ENCODE measurements at places on chromosomes 3 and 15.

- DNase-seq, result peak; percentile 24
Observed at GRCh38 chr3:160140756-160141155, 84.5 kb upstream of the C3orf80 start.

GRCh38 chr3:55013145-55013925 lies 85.5 kb upstream of the LRTM1 start:
- DNase-seq, result no peak

GRCh38 chr3:163364717-163365116 lies 1713.6 kb downstream of the SI start:
- DNase-seq, result no peak

GRCh38 chr15:83570756-83571155 lies 83.2 kb upstream of the ADAMTSL3 start:
- DNase-seq, result no peak

GRCh38 chr3:30511524-30512251 lies 94.7 kb upstream of the TGFBR2 start:
- DNase-seq, result peak; percentile 38

DNA sequence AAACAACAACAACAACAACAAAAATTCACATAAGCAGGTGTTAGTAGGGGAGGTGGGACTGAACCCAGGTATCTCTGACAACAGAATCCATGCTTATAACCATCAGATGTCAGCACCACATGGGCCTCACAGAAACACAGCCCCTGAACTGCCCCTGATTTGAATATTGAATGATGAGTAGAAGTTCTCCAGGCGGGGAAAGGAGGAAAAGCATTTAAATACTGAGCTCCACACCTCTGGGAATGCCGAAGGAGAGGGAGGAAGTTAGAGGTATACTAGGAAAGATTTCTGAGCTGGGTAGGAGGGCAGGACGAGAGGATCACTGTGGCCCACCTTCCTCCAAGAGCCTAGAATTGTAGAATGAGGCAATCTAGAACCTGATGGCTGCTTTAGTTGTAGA lies 31.9 kb upstream of the EIF4A2 start:
- no peak for DNase-seq

GRCh38 chr3:2211568-2211967 lies 112.9 kb downstream of the CNTN4 start:
- DNase-seq, result no peak

GRCh38 chr15:52021128-52021671 lies 2.2 kb downstream of the MAPK6 start:
- peak; percentile 75 for DNase-seq

DNA sequence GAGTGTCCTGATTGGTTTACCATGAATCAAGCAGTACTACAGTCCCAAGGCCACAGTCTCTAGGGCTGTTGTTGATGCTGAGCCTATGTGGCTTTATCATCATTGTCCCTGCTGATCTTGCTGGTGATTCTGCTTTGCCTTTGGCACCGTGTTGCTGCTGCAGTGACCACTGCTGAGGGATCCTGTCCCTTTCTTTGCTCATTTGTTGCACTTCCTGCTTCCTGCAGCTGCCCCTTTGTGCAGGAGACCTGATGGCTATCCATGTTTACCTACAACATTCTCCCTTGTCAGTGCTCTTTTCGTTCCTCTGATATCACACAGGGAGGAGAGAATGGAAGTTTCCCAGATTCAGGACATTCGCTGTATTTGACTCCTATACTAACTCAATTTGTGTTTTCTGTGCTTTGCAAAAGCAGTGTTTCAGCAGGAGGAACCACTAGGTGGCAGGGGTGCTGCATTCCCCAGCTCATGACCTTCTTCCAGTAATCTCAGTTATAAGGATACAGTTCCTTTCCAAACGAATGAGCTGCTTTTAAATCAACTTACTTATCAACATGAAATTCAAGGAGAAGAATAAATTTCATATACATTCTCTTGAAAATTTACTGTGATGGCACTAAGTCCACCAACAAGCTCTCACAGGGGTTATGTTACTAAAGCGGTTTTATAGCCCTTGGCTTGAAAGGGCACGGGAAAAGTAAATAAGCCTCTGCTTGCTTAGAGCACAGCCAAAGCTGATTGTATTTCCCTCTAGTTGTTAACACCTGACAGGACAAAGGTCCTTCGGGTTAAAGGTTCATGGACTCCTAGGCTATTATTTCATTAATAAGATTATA lies 9.7 kb upstream of the THUMPD3 start:
- peak; percentile 78 for DNase-seq

DNA sequence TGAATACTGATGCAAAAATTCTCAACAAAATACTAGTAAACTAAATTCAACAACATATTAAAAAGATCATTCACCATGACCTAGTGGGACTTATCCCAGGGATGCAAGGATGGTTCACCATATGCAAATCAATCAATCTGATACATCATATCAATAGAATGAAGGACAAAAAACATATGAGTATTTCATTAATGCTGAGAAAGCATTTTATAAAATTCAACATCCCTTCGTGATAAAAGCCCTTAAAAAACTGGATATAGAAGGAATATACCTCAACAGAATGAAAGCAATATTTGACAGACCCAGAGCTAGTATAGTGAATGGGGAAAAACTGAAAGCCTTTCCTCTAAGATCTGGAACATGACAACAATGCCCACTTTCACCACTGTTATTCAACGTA lies 43.0 kb upstream of the FBN1 start:
- DNase-seq, result no peak

- no peak for DNase-seq
Observed at GRCh38 chr3:153216928-153217327, 54.9 kb downstream of the RAP2B start.

DNA sequence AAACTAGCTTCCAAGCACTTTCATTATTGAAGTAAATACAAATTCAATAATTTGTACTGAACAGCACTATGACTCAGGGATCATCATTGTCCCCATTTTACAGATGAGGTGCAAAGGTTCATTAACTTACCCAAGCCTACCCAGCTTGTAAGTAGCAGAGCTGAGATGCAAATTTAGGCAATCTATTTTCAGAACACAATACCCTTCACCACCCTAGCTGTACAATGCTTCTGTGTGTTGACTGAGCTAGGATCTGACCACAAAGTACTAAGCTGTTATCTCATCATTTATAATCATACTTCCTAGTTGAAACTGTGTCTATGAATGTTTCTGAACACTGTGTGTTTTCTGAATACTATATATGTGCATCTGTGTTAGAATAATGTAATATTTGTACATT lies 3.2 kb upstream of the ILDR1 start:
- no peak for DNase-seq

DNA sequence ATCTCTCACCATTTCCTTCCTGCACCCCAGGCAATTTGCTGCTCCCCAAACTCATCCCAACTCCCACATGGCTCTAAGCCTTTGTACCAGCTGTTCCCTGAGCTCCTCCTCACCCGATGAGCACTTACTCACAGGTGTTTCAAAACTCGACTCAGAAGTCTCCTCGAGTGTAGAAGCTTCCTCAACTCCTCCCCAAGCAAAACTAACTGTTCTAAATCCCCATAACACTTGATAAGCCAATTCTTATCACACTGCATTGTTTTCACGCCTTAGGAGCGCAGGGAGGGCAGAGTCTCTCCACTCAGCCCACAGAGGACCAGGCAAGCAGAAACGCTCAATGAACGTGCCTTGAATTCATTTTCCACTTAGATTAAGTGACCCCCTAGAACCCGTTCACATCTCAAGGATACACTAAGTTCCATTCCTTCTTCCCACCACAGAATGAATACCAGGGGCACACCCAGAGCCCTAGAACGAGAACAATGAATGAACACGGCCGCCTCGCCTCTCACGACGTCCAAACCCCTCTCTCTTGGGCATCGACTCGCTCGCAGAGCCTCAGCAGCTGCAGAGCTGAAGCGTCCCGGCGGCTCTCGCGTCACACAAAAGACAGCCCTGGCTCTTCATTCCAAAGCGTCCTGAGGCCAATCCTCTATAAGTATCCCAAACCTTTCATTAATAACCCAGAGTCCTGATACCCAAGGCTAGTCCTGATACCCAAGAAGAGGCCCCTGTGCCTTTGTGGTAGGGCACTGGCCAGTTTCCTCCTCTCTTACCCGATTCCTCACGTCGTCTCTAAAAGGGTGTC lies 1.1 kb downstream of the RAF1 start:
- peak; percentile 55 for DNase-seq

- no peak for DNase-seq
Observed at GRCh38 chr3:36677331-36678007, 86.9 kb downstream of the DCLK3 start.

- no peak for DNase-seq
Observed at GRCh38 chr15:88842156-88842555, 38.9 kb downstream of the ACAN start.

GRCh38 chr3:46481636-46482035 lies 16.1 kb upstream of the RTP3 start:
- no peak for DNase-seq

GRCh38 chr3:136476280-136476679 lies 226.1 kb downstream of the PCCB start:
- DNase-seq, result no peak

DNA sequence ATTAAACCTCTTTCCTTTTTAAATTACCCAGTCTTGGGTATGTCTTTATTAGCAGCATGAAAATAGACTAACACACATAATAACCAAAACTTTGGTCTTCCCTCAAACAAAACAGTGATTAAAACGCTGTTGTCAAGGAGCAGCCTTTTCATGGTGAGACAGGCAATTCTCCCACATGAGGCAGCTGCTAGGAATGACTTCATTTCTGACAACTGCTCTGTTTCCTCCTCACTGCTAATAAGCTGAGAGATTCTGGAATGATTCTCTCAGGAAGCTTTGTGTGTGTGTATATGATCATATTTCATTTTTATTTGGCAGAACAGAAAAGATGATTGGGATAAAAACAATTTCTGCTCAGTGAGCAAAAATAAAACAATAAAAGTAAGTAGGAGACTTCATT lies 580.6 kb upstream of the ADAMTS9 start:
- DNase-seq, result no peak

DNA sequence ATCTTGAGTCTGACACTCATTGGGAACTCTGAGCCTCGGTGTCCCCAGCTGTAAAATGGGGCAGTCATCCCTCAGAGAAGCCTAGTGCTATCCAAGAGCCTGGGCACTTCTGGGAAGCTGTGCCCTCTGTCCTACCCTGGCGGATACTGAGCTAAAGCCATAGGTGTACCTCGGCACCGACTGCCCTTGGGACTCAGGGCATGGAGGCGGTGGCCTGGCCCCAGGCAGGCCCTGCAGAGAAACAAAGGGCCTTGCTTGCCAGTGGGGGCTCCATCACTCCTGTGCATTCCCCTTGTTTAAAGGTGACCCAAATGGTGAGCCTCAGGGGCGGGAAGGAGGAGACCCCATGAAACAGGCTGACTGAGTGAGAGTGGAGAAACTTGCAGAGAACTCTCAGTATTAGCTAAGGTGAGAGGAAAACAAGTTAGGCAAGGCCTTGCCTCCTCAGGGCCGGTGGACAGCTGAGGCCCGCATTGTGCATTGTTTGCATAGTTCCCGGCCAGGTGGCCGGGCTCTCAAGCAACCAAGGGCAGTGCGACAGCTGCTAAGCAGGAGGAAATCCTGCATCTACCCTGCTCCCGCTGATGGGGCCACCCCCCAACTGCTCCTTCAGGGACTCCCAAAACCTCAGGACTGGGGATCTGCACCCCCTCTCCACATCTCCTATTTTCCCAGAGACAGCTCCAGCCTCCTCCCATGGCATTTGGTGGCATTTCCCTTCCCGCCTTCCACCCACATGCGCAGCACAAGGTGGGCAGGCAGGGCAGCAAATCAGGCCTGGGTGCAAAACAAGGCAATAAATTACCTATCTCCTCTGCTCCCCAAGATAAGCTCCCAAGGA lies 4.3 kb downstream of the PFKFB4 start:
- no peak for DNase-seq

GRCh38 chr15:28101201-28101600 lies 2.1 kb upstream of the OCA2 start:
- no peak for DNase-seq

DNA sequence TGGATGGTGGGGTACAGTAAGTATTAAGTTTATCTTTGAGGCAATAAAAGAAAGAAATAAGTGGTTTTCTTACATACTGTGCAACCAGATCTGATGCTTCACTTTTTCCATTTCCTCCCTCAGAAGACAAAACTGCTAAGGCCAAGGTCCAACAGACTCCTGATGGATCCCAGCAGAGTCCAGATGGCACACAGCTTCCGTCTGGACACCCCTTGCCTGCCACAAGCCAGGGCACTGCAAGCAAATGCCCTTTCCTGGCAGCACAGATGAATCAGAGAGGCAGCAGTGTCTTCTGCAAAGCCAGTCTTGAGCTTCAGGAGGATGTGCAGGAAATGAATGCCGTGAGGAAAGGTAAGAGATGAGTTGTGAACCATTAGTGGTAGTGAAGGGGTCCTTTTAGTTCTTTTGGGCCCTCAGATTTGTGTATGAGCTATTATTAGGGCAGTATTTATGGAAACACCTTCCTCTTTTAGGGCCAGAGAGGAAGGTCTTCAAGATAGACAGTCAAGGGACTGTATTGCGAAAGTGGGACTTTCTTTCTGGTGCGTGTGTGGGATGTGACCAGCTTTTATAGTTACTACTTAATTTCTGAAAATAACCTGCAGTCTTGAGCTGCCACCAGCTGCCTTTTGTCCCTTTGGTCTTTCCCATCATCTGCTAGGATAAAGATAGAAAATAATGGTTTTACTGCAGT lies 4.6 kb downstream of the ALAS1 start:
- DNase-seq, result no peak

DNA sequence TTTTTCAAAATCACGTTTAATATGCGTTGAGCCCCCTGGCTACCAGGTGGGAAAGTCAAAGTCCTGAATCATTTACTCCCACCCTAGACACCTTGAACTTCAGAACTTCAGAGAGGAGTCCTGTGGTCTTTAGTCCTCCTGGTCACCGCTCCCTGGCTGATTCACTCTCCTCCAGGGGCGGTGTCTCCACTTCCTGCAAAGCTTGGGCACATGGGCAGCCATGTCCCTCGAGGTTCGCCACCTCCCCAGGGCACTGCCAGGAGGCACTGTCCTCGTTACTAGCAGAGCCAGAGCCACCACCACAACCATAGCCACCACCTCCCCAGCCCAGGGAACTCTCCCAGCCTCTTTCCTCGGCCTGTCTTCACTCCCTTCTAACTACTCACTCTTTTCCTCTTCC lies 31.0 kb downstream of the LOXL1 start:
- DNase-seq, result no peak

DNA sequence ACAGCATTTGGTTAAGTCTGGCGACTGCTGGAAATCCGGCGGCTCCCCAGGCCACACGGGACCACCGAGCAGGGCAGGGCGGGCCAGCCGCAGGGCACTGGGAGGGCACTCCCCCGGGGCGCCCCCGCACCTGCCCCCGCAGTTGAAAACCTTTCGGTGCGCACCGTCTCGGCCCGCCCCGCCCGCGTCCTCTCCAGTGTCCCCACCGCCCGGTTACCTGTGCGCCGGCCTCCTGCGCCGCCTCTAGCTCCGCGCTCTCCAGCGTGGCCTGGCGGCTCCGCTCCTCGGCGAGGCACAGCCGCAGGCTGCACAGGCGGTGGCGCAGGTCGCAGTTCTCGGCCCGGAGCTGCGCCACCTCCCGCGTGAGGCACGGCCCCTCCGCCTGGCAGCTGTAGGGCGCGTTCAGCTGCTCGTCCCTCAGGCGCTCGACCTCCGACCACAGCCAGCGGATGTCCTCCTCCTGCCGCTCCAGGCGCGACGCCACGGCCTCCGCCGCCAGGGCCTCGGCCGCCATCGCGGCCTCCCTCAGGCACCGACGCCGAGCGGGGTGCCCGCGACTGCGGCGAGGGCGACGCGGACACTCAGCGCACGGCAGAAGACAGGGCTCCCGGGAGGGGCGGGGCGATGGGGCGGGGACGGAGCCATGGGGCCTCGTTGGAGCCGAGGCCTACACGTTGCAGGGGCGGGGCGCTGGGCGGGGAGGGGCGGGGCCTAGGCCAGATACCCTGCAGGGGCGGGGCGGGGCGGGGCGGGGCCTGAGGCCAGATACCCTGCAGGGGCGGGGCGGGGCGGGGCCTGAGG lies at the start of gene TARS3:
TARS3 (minus strand) TSS at position 600 of the 801 bp plus-strand sequence; CDS start at position 514, 86 bp downstream.
- peak; percentile 96 for DNase-seq
